GM12865 (cell line): ENCODE measurements at places on chromosomes 5 and 9.

- DNase-seq: no peak
These were observed 203.4 kb upstream of the PRR16 start for GRCh38 chr5:120260651-120261050.

GRCh38 chr9:76917299-76917698 lies 11.4 kb upstream of the PRUNE2 start:
- no peak for DNase-seq

DNA sequence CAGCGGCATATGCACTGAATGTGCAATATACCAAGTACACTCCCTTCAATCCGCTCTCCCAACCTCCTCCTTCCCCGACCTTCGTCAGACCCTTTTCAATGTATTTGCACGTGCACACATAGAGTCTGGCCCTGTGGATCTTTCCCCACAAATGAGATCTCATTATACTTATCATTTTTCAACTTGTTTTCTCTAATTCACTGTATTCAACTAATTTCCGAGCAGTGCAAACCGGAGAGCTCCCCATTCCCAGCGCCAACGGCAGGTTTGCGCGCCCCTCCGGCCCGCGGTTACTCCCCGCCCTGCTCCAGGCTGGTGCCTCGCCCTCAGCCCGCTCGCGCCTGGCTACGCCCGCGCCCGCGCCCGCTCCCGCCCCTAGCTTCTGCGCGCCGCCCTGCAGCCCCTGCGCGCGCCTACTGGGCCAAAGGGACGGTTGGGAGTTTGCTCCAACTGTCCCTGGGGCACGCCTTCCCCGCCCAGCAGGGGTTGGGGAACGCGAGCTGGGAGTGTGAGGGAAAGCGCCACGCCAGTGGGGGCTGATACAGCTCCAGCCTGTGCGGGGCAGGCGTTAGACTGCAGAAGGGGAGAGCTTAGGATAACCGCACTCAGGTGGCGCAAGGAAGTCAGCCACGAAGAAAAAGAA lies 3.3 kb upstream of the CDC20B start:
- DNase-seq: no peak

GRCh38 chr5:170451747-170452365 lies 52.0 kb upstream of the KCNIP1 start:
- no peak for DNase-seq

DNA sequence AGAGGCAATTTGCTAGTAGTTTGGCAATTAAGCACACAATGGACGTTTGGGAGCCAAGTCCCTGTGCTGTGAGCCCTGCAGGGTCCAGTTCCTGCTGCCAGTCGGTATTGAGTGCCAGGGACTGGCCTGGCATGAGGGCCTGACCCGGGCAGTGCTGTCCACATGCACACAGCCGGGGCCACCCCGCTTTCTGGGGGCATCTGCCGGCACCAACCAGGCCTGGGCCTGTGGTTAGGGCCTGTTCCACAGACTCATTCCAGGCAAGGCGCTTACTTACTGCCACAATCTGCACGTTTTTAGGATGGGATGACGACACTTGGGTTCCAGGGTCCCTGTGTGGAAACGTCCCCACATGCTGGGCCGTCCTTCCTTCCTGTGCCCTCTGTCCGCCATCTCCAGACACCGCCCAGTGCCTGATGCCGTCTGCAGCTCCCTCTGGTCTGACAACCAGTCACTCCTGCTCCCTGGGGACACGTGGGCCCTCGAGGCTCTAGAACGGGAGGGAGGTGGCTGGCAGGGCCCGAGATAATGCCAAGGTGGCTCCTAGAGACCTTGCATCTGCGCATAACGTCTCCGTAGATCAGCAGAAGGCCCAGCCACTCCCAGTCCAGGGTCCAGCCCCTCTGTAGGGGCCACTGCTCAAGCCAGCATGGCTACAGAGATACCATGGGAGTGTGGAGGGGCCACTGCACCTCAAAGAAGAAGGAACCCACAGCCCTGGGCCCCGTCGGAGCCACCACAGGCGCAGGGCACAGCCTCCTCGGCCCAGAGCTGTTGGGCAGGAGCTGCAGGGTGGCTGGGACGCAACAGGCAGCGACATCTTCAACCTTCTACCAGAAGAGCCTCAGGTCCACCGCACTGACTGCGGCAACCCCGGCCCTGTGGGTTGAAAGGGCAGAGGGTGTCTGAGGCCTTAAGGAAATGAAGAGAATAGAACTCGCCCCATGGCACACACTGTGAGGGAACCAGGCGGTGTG lies 24.7 kb downstream of the SLC9A3 start:
- no peak for DNase-seq

GRCh38 chr5:127412698-127413097 lies 104.7 kb upstream of the PRRC1 start:
- DNase-seq: no peak

GRCh38 chr9:119003201-119003611 lies 366.0 kb downstream of the BRINP1 start:
- no peak for DNase-seq

GRCh38 chr9:13278368-13279246 lies 885 bp downstream of the MPDZ start:
- DNase-seq: no peak

- no peak for DNase-seq
These were observed 1570.0 kb upstream of the NUDT12 start for GRCh38 chr5:105132581-105132980.

- no peak for DNase-seq
These were observed 111.2 kb upstream of the IER5L start for GRCh38 chr9:129289131-129289731.

GRCh38 chr9:17476401-17476800 lies 102.5 kb upstream of the SH3GL2 start:
- DNase-seq: no peak

DNA sequence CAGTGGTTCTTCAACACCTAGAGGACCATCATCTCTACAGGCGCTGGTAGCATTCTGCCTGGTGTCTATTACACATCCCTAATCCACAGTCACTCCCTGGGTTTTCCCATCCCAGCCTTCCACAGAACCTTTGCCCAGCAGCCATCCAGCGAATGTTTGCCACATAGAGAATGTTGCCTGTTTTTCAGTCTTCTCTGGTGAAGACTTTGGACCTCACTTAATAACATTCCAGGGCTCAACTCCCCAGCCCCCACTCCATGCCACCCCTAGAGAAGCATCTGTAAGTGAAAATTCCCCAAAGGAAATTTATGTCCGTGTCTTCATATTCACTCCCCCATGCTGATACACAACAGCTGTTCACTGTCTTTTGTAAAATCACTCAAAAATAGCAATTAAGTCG lies 249.6 kb downstream of the AOPEP start:
- DNase-seq: no peak

GRCh38 chr5:135313946-135314345 lies 85.1 kb downstream of the MACROH2A1 start:
- DNase-seq: no peak

DNA sequence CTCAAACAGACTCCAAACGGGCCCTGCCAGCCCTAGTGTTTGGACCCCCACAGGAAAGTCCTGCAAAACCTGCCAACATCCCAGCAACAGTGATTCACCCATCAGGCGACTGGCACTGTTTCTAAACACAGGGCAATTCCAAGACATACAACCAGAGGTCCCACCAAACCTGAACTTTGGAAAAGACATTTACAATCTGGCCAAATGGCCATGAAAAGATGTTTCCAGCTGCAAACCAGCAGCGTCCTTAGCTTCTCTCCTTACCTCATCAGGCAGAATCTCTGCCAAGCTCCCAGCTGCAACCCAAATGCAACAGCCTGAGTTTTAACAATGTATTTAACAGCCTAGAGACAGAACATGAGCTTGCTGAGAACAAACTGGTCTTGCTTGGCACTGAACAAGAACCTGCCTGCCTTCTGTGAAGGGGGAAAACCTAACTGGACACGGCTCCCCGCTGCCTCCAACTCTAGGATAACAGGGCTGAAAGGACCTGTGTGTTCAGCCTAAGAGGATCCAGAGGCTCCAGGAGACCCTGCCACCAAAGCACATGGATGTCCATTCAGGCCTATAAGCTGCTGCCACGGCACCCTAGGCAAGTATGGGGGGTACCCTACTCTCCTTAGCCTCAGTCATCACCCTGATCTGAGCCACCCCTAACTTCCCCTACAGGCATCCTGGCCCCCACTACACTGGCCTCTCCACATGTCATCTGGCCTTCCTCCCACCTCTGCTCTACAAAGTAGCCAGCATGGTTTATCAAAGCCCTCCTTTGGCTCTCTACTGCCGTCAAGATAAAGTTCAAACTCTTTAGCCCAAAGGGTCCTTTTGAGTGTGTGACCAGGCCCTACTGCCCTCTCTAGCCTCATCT lies 5.6 kb downstream of the P4HA2 start:
- DNase-seq: no peak

DNA sequence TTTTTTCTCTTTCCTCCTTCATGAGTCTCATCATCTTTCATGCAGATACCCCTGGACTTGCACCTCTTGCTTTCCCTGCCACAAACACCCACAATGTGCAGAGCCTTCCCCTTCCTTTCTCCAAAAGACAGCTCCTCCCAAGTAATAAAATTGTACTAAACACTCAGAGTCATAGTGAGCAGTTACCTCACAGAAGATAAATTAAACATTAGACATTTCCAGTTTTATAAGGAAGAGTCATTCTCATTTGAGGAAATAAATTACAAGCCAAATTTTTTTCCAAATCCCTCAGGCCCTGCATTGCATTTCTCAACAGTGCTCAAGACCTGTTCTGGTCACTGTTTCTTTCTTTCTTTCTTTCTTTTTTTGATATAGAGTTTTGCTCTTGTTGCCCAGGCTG lies 131.5 kb downstream of the ATPSCKMT start:
- DNase-seq: no peak

GRCh38 chr9:23342291-23342690 lies 483.7 kb downstream of the ELAVL2 start:
- no peak for DNase-seq

GRCh38 chr9:112548836-112549595 lies 62.4 kb downstream of the KIAA1958 start:
- no peak for DNase-seq

DNA sequence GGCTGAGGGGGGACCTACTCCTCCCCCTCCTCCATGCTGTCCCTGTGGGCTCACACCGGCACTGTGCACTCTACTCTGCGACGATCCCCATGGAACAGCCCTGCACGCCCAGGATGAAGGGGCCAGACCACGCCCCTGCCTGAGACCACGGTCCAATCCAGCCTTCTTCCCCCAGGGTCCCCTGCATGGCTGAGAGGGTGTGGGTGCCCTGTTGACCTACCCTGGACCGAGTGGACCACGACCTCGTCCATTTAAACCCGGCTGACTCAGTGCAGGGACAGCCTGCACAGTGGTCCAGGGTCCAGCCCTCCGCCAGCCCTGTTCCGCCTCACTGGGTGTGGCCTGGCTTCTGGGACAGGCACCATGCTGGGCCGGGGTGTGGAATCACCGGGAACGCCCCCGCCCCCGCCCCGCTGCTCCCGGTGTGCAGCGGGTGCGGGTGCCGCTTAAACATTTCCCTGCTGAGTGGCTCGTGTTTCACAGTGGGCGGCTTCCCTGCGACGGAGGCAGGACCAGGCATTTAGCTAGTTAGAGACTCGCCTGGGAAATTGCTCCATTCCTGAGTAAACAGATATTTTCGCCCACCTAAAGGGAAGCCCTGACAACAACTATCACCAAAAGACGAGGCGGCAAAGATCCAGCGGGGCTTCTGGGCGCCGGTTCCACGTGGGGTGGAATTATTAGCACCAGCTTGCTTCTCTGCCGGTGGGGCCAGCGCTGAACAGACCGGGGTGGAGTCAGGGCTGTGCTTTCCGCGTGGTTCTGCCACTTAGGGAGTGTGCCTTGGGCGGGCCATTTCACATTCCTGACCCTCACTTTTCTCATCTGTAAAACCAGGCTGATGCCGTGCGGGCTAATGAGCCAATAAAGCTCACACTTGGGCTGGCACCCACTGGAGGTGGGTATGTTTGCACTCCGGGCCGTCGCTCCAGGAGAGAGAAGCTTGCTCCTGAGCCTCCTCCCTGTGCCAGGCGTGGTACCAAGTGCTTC lies 22.6 kb downstream of the DBH start:
- no peak for DNase-seq

DNA sequence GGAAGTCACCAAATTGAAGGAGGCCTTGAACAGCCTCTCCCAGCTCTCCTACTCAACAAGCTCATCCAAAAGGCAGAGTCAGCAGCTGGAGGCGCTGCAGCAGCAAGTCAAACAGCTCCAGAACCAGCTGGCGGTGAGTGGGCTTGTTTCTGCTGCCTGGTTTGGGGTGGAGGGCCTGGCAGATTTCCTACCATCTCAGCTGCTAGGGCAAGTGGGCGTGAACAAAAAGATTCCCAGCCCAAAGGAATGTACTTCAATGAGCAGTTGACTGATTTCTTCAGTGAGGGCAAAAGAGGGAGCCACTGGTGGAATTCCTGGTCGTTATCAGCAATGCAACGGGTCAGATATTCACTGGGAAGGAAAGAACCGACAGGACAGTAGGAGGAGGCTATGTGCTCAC lies 12.6 kb upstream of the TTC23L start:
- DNase-seq: no peak

GRCh38 chr5:17275289-17276158 lies 58.1 kb downstream of the BASP1 start:
- DNase-seq: no peak

DNA sequence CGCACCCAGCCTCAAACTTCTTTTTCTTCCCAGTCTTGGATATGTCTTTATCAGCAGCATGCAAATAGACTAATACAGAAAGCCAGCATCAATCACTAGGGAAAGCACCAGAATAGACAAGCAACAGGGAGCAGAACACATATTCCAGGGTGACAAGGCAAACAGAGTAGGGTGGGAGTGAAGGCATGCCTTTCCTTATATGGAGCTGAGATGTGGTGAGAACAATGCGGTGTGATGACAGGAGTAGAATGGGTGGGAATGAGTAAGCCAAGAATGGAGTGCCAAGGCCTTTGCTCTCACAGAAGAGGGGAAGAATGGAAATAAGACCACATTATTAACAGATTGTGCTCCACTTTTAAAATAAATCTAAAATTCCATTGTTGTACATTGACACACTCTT lies 115.6 kb downstream of the CETN3 start:
- no peak for DNase-seq

GRCh38 chr5:42638972-42639371 lies 117.6 kb upstream of the CCDC152 start:
- no peak for DNase-seq

GRCh38 chr9:69115621-69116020 lies 58.5 kb upstream of the TJP2 start:
- DNase-seq: no peak

GRCh38 chr5:129377504-129377903 lies 82.6 kb upstream of the ADAMTS19 start:
- peak; percentile 15 for DNase-seq

- DNase-seq: no peak
These were observed 74.4 kb downstream of the ASTN2 start for GRCh38 chr9:117340422-117340821.
